ENCODE measurements at places on chromosomes 16 and 17. TPM values are rescaled to one million over a fixed set of nuclear protein-coding genes. Genes with fewer than 3 reads are reported as not detected.

DNA sequence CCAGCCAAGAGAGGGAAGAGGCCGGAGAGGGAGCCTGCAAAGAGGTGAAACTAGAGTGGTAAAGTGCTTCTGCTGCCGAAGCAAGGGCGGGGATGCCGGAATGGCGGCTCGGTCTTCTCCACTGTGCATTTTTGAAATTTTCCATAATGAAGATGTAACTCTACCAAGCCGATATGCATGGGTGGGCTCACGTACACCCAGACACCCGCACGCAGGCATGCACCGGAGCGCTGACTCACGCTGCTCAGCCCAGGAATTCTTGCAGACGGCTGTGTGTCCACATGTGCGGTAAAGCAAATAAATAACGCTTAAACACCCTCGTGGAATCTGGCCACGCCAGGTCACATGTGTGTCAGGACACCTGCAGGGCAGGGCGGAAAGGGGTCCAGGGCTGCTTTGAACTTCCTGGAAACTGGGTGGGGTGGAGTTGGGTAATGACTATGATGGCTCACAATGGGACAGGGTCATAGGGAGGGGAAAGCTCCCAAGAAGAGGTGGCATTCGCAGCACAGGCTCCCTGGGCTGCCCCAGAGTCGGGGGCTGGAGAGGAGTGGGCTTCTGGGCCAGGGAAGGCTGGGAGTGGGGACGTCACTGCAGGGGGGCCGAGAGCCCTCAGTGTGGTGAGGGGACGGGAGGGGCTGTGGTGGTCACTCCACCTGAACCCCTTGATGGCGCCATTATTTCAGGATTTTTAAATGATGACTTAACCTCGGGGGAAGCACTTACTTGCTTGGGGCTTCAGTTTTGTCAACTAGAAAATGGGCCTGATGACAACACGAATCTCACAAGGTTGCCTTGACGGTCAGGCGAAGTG, 265.5 kb downstream of the PARN start:
- no peak for DNase-seq

- no peak for DNase-seq
These were observed 125.3 kb downstream of the RBFOX3 start for GRCh38 chr17:79485419-79485985.

- no peak for DNase-seq
These were observed 507 bp downstream of the FHOD1 start for GRCh38 chr16:67246756-67247191.

Gene SLC9A5
- 1.4 TPM for total RNA-seq

DNA sequence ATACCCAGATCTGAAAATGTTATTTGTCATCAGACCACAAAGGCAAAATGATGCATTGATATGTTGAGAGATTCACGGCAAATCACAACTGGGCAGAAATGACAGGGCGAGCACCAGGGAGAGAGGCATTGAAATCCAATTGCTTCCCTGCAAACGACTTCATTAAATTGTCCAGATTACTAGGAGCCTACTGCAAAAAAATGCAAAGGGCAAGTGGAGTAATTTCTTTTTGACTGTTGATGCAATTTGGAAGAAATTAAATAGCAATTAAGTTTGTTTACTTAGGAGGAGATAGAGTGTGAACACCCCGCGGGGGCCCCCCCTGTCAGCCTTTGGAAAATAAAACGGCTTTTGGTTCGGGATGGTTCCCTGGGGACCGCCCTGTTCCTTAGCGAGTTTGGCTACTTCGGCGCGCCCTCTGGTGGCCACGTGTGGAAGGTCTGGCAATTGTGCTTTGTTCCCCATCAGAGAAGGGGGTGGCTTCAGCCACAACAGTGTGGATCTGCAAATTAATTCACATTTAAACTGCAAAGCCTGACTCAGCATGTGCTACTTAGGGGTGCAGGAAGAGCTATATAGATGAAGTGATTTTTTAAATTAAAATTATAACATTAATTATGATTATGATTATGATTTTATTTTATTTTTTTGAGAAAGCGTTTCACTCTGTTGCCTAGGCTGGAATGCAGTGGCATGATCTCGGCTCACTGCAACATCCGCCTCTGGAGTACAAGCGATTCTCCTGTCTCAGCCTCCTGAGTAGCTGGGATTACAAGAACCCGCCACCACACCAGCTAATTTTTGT, 14.5 kb upstream of the TMC7 start:
- DNase-seq: peak; percentile 88

GRCh38 chr16:71172481-71173207, 57.9 kb downstream of the HYDIN start:
- DNase-seq: no peak

Gene LDHD
- total RNA-seq: 0.19 TPM
